Renal cortex interstitium (tissue), 15 donors: ENCODE measurements at places on chromosomes 5 and 9.

DNA sequence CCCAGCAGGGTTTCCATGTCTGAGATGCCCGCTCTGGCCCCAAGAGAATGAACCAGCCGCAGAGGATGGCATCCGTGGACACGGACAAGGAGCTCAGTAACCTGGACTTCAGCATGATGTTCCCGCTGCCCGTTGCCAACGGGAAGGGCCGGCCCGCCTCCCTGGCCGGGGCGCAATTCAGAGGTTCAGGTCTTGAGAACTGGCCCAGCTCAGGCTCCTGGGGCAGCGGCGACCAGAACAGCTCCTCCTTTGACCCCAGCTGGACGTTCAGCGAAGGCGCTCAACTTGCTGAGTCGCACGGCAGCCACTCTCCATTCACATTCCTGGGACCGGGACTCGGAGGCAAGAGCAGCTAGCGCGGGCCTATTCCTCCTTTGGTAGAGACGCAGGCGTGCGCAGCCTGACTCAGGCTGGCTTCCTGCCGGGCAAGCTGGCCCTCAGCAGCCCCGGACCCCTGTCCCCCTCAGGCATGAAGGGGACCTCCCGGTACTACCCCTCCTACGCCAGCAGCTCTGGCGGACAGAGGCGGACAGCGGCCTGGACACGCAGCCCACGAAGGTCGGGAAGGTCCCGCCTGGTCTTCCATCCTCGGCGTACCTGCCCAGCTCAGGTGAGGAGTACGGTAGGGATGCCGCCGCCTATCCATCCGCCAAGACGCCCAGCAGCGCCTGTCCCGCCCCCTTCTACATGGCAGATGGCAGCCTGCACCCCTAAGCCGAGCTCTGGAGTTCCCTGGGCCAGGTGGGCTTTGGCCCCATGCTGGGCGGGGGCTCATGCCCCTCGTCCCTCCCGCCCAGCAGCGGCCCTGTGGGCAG is 74.4 kb downstream of the INSL6 start:
- DNase-seq, result no peak

DNA sequence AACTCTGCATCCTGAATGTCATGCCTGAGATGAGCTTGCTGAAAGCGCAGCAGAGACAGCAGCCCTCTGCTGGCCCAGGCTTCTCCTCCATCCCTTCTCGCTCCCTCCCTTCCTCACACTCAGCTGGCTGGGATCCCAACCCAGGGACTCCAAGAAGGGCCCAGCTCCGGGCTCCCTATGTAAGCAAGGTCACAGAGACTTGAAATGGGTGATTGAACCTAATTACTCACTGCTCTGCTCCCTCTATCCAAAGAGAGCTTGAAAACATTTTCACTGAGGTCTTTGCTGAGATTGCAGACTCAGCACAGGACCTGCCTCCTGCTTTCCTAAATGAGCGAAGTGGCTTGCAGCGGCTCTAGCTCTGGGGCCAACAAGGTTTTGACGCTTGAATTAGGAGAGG is 42.8 kb downstream of the RAPGEF1 start:
- peak; percentile 61 for DNase-seq

DNA sequence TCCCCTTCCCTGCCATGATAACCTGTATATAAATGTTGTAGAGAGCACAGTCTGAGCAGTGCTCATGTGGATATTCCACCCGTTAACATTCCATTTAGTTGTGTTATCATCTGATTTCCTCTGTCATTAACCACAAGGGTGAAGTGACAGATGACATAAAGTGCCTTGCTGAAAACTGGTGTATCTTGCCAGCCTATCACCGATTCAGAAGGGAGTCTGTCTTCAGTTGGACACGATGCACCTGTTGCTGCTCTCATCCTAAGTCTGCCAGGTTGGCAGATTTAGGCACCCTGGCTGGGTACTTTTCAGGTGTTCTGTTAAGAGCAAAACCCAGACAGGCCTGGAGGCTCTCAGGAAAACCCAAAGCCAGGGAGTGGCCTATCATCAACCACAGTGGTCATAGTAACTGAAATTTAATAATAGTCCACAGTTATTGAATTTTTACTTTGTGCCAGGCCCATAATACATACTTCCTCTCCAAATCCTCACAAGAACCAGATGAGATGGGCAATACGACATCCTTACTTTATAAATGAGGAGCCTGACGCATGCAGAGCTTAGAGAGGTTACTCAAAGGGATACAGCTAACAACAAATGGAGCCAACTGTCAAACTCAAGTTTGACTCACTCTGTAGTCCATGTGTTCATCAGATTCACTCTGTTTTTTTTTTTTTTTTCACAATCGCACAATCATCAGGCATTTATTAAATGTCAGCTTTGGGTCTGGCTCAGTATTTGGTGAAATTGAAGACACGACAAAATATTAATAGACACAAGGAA is 100.7 kb upstream of the SPRY4 start:
- DNase-seq, result no peak

- DNase-seq, result no peak
Measured at GRCh38 chr5:35356725-35357124, 126.4 kb upstream of the PRLR start.
